ENCODE measurements at places on chromosomes 12 and 14. TPM values are rescaled to one million over a fixed set of nuclear protein-coding genes. Genes with fewer than 3 reads are reported as not detected.

Gene FAM181A
- total RNA-seq, result not detected

Gene GDF3
- total RNA-seq, result not detected

DNA sequence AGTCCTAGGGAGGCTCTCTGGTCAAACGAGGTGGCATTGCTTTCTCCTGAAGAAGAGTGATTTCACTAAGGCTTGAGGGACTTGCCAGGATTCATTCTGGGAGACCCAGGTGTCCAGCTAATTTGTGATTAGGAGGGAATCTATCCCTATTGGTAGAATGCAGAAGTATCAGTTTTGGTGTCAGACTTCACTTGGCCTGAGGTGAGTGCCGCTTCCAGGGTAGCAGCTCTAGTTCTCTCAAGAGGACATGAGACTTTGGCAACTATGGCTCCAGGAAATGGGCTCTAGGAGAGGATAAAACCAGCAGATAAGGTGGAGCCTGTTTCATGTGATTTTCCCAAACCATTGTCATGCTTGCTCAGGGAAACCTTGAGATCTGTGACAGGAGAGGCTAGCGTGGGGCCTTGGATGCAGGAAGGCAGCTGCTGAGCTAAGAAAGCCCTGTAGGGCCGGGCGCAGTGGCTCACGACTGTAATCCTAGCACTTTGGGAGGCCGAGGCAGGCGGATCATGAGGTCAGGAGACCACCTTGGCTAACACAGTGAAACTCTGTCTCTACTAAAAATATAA lies 11.6 kb upstream of the TMEM117 start:
- DNase-seq, result no peak

DNA sequence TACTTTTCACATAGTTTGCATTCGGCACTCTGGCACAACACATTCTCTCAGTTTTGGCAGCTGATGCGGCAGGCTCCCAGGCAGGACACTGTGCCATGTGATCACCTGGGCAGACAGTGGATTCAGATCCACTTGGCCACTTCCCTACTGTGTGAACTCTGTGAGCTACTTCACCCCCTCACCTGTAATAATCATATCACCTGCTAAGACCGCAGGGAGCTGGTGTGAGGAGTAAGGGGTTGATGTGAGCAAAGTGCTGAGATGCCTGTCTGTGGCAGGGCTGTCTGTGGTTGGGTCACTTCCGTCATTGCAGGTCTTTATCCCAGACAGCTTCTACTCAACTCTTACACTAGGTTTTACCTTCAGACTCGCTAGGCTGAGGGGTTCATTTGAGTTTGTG lies 50.4 kb upstream of the AMN start:
- DNase-seq, result no peak

DNA sequence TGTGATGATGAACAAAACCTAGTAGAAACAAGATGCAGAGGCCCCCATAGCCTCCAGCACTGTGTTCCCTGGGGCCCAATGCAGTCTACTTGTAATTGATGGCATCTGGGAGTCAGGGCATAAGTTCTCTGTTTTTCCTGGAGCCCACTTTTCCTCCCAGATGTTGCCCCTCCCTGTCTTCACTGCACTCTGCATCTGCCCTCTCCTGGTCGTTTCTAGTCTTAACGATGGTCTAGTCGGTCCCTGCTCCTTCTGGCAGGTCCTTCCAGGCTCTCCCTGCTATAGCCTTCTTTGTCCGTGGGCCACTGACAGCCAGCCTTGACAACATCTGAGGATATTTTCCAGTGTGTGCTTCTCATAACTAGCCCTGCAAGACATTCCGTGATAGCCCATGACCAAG lies 208.3 kb downstream of the GXYLT1 start:
- DNase-seq, result no peak

All from T-helper 17 cell (primary cell).